GM12892 (cell line): ENCODE measurements at places on chromosomes 4 and X.

DNA sequence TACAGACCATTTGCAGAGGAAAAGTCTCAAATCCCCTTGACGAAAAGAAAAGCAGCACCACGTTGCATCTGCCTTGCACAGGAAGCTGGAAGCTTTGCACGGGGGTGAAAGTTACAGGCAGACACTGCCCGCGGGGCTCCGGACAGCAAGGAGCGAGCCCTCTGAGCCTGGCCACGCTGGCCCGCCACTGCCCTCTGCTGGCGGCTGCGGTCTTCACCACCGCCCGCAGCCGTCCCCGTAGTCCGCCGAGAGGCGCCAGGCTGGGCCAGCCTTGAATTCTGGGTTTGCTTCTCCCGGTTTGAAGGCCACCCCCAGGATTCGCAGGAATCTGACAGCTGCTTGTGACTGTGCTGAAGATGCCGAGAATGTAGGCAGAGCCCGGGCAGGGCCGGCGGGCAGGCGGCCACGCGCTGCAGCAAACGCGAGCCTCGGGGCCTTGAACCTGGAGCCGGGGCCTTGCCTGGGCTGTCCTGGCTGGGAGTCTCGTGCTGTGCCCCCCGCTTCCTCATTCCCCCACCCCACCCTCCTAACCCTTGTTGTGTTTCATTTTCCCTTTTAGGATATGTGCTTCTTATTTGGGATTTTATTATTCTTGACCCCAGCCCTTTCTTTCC lies 49.2 kb downstream of the ENPP6 start:
- peak; percentile 78 for DNase-seq

GRCh38 chr4:18756671-18757070 lies 735.1 kb upstream of the LCORL start:
- no peak for DNase-seq

DNA sequence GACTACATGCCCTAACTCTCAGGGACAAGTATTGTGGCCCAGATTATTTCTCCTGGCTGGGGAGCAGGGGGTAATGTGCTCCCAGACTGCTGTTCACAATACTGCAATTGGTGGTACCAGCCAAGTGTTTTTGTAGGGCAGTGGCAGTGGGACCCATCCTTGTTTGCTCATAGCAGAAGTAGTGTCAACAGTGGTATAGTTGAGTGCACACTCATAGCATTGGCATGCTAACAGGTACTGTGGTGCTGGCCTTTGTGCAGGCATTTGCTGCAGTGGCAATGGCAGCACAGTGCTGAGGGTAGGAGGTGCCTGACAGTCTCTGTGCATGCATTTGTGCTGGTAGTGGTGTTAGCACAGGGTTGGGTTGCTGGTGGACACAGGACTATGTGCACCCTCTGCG lies 995.0 kb downstream of the SH3BGRL start:
- DNase-seq: no peak

GRCh38 chrX:42973321-42973720 lies 195.4 kb upstream of the PPP1R2C start:
- DNase-seq: no peak

DNA sequence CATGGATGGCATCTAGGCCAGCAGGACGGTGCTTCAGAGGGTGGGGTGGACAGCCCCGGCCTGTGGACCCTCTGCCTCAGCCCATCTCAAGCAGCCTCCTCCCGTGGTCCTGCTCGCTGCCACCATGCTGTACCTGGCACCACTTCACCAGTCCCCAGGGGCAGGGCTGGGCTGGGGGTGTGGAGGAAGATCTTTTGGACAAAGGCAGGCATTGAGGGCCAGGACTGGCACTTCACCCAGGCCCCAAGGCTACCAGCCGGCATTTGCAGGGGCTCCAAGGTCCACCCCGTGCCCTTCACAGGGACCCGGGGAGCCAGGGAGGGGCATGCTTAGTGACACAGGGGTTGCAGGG lies 713 bp downstream of the PLXNB3 start:
- DNase-seq: peak; percentile 19

DNA sequence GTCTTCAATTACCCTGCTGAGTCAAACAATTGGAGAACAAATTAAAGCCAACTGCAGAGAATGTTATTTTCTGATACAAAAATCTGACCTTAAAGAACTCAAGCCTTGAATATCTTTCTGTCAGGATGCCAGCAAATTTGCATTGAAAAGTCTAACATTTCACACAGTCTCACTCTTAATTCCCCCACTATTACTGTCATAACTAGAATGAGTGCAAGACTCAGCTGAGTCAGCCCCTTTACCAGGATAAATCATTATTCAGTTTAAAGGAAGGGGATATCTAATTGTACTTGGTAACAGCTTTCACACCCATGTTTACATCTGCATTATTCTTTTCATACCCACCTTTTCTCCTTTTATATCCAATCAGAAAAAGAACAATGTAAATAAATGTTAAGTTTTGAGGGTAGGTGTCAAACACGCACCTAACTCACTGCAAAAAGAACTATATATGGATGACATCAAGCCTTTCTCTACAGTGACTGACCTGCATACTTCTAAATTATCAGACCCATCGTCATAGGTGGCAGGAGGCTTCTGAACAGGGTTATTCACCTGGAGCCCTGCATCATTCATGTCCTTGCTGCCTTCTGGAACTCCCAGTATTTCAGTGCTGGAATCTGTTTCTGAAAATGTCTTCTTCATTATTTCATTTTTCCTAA lies 117.4 kb downstream of the TMA16 start:
- no peak for DNase-seq

- no peak for DNase-seq
Measured at GRCh38 chrX:122666601-122667000, 517.5 kb upstream of the GRIA3 start.

GRCh38 chr4:92988301-92988700 lies 684.5 kb downstream of the GRID2 start:
- DNase-seq: no peak

DNA sequence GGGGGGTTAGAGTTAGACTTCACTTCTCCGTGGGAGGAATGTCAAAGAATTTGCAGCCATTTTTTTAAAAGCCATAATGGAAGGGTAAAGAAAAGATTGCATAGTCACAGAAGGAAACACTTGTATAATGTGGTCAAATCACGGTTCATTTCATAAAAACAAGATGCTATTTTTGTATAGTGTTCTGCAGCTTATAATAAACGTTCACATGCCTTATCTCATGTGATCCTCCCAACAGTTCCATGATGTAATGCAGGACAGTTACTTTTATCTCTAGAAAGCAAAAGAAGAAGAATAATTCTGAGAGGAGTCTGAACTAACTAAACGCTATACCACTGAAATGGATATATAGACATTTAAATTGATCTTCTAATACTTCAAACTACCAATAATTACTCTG lies 71.3 kb upstream of the CAMK2D start:
- no peak for DNase-seq

GRCh38 chr4:44446191-44446590 lies 2.4 kb downstream of the KCTD8 start:
- DNase-seq: no peak

GRCh38 chrX:865422-865821 lies 234.8 kb downstream of the SHOX start:
- DNase-seq: no peak

- DNase-seq: no peak
Measured at GRCh38 chr4:81870275-81870674, 398.6 kb upstream of the RASGEF1B start.

GRCh38 chr4:83785891-83786290 lies 250.0 kb downstream of the GPAT3 start:
- no peak for DNase-seq

DNA sequence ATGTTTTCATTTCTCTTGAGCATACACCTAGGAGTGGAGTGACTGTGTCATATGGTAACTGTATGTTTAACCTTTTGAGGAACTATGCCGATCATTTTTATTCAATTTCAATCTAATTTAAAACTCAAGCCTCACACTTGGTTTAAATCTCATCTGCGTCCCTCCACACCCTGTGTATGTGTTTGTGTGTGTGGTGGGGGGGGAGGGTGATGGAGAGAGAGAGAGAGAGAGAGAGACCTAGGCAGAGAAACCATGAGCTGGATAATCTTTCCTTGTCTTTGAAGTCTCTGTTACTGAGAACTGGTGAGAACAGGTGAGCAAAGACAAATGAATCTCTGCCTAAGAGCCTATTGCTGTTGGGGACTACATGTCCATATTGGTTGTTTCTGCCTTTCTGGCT lies 105.0 kb downstream of the ARHGAP24 start:
- DNase-seq: no peak

DNA sequence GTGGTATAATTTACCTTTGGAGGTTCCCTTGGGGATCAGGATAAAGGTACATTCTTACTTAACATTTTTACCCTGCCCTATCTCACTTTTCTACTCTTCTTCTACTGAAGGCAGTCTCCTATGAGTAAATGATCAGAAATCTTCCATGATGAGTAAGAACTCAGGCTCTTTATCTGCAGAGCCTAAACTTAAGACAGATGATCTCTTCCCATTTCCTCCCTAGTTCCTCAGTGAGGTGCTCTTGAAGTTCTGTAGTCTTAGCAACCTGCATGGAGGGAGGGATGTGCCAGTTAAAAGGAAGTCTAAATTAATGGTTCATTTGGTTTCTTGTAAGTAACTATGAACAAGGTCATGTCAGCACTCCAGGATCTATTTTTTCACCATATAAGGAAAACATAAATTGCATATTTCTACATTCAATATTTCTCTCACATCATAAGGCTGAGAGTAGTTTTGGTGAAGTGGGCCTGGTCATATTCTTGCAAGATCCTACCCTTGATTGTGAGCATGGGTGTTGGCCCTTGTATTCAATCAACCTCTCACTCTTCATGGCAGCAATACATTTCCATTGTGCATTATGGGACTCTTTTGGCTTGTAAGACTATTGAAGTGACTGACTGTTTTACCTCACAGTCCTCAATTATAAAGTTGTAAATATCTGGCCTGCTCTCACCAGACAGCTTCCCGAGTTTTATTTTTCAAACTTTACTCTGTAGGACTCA lies 295.5 kb downstream of the SLC7A11 start:
- DNase-seq: no peak

GRCh38 chrX:13587786-13588477 lies 18.5 kb downstream of the EGFL6 start:
- DNase-seq: no peak

- DNase-seq: no peak
Measured at GRCh38 chrX:154727418-154727817, 23.5 kb downstream of the GAB3 start.

DNA sequence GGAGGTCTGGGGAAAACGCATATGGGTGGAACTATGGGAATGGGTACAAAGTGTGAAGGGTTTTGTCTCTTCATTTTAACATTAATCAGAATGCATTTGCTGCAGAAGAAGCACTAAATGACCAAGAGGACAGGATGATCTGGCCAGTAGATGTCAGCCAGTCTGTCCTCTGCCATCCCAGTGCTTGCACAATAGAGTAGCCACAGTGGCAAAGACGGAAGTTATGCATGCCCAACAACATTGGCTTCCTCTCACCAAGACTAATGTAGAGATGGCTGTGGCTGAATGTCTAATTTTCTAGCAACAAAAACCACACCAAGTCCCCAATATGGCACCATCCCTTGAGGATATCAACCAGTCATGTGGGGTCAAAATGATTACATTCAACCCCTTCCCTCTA lies 45.0 kb upstream of the ARHGEF6 start:
- DNase-seq: no peak

DNA sequence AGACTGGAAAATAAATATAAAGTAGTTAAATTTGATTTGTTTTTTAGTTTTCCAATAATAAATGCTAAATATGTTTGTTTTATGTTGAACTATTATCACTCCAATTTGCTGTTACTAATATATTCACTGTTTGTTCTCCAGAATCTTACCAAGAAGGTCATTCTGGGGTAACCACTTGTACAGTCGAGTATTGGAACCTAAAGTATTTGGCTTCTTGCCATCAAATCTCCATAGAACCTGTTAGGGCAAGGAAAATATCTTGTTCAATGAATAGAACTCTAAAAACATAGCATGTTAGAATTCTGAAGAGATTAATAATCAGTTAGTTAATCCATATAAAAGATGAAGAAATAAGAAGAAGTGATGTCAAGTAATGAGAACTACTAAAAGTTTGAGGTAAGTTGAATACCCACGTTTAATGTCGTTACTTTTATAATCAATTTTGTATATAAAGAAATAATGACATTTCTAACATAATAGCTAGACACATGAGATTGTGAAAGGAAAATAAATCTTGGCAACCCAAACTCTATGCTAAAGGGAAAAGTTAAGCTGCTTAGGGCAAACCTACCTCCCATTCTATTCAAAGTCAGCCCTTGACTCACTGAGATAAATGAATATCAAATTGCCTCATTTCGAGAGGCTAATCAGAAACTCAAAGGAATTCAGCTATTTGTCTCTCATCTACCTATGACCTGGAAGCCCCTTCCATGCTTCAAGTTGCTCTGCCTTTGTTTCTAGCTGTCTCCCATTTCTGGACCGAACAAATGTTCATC lies 15.3 kb downstream of the UGT2B15 start:
- DNase-seq: no peak

DNA sequence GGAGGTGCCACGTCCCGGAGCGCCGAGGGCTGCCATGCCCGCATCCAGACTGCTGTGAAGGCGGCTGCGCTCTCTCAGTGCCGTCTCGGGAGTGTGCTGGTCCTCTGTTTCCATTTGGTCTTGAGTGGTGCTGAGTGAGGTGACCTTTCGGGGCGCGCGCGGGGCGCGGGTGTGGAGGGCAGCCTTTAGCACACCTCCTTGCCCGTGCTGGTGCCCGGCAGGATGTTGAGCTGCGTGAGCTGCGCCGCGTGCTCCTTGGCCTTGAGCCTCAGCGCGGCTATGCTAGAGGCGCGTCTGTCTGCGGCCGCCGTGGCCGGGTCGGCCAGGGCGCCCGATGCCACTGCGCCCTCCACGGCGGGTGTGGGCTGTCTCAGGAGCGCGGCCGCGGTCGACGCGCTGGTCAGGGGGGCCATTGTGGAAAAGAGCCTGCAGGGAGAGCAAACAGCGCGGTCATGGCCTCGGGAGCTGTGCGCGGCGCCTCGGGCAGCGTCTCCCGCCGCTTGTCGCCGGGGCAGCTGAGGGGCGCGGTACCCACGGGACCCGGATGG lies 11.2 kb downstream of the ARX start:
- no peak for DNase-seq

- DNase-seq: no peak
Measured at GRCh38 chrX:13852001-13852695, 35.3 kb upstream of the GPM6B start.

DNA sequence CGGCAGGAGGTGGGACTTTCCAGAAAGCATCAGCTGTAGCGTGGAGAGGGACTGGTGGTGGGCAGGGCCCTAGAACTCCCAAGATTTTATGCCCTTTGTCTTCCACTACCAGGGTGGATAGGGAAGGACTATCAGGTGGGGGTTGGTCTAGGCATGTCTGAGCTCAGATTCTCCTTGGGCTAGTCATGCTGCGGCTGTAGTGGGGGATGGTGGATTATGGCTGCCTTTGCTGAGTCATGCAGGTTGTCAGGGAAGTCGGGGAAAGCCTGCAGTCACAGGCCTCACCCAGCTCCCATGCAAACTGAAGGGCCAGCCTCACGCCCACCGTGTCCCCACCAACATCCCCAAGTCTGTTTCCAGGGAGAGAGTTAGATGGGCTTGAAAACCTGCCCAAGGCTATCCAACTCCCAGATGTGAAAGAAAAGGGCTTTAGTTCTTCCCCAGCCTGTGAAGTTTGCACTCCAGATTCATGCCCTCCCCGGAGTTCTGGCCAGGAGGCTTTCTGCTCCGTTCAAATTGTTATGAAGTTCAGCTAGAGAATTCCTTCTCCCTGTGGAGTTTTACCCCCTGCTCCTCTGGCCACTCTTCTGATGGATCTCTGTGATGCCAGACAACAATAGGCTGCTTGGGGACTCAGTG lies 13.4 kb upstream of the MEPE start:
- no peak for DNase-seq
